ENCODE measurements at places on chromosomes 3 and 15.

DNA sequence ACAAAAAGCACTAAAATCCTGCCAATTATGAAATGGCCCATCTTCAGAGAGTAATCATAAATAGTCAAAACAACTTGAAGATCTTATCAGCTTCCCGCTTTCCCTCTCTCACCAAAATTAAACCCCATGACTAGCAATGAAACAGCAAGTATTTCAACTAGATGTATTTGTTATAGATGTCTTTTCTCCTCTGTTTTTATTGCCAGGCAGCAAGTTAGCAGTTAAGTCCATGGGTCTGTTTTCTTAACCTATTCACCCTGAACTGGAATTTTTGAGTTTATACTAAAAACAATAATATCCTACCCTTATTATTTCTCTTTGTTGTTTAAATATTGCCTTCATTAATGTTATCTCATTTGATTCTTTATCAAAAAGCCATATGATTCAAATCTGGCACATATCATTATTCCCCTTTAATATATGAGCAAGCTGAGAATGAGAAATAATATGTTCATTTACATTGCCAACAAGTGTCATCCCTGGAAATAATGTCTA is 23.3 kb downstream of the AQP9 start:
- DNase-seq: no peak

- DNase-seq: no peak
Observed at GRCh38 chr3:161607056-161607455, 110.4 kb downstream of the OTOL1 start.

GRCh38 chr3:73784686-73785392 is 160.1 kb upstream of the PDZRN3 start:
- no peak for DNase-seq

DNA sequence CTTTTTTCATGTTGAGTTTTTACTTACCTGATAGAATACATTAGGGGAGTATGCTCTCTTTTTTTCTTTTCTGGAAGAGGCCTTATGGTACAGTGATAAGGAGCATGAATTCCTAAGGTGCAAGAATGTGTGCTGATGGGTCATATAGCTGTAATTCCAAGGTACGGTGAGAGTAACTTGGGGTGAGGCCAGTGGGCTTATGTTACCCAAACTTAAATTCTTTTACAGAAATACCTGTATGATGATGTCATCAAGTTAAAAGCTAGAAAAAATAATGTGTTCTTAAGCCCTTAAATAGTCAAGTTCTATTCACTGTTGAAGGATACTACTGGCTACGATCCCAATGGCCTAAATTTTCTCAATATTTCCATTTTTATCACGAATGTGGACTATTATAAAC is 111.2 kb downstream of the GMPS start:
- DNase-seq: no peak

- no peak for DNase-seq
Observed at GRCh38 chr3:46612324-46612723, at the start of gene FAM240A. FAM240A (plus strand) TSS chr3:46612525; CDS start chr3:46612684, 159 bp downstream.

DNA sequence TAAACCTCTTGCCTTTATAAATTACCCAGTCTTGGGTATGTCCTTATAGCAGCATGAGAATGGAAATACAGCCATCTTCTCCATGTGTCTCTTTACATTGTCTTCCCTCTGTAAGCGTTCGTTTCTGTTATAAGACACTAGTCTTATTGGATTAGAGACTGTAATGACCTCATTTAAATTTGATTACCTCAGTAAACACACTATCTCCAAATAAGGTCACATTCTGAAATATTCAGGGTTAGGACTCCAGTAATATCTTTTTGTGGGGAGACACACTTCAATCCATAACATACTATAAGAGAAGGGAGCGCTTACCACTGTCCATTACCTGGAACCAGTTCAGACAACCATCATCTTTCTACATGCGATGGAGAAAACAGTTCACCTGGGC is 34.3 kb upstream of the CD47 start:
- no peak for DNase-seq

- no peak for DNase-seq
Observed at GRCh38 chr3:185549122-185549521, 3.3 kb downstream of the LIPH start.

DNA sequence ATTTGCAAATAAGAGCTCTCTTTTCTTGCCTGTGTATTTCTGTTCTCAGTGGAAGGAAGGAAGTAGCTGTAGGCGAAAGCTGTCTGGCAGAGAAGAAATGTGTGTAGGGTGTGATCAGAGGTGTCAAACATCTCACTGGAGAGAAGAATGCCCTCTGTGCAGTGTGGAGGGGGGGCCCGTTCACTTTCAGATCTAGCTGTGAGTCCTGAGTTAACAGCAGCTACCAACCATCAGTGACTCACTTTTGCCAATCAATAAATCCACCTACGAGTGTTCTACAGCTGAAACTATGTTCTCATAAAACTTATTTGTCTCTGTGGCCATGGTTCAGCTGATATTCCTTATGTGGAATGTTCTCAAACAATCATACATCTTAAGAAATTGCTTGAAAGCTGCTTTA is 103.7 kb downstream of the FRMD4B start:
- no peak for DNase-seq

DNA sequence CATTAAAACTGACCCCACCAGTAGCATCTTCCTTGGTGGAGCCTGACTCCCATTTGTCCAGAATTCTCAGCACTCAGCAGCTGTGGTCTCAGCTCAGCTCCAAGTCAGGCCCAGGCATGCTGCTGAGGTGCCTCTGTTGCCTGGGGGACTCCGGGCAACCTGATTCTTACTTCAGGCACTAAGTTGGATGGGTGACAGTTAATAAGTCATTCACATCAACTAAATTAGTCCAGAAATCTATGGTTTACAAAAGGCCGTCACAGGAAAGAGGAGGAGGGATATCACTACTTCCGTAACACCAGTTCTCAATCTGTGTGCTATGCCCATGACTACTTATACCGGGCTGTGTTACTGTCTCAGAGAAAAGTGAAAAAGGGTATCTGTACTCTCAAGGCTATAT is 310.2 kb downstream of the SATB1 start:
- no peak for DNase-seq

DNA sequence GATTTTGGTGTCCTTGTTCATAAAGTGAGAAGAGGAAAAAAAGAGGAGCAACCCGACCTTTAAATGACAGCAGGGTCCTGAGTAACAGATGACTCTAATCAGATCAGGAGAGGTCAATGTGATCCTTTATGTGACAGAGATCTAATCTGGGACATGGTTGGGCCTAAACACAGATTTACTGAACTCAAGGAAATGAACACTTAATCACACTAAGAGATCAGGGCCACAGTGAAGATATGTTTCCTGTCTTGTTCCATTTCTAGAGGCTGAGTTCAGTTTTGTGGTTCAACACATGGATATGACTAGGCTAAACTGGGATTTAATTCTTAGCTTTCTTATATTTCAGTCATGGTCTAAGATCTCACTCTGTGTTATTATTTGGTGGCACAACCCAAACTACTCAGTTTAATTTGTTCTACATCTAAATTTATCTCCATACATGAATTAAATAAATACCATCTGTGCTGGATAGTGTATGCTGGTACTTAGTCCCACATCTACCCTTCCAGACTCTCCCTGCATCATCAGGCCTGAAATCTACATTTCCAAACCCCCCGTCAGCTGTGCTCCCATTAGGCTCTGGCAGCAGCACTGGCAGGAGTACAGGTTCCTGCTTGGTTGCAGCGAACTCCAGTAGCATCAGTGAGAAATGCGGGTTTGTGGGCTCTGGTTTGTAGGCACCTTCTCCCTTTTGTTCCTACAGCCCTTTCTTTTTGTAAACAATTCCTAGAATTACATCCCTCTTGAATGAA is 22.6 kb downstream of the SFMBT1 start:
- no peak for DNase-seq

DNA sequence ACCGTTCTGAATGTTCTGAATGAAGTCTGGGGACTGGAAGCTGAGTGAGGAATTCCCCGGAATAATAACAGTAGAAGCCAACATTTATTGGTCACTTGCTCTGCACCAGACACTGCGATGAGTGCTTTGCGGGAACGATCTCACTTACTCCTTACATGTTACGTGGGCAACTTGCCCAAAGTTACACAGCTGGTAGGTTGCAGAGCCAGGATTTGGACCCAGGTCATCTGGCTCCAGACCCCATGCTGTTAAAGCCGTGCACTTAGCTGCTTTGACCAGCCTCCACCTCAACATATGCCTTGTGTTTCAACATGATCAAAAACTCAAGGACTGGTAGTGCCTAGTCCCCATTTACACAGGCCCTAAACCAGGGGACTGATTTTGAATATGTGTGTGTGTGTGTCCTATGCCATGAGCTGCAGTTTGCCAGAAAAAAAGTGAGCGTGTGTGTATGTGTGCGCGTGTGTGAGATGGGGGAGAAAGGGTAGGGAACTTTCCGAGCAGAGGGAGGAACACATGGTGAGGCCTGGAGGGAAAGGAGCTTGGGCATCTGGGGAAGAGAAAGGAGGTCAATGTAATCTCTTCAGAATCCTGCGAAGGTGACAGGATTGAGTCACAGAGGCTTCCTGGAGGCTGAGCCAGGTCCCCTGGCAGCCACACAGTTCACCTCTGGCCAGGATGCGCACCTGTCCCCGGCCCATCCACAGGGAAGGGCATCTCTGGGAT is 28.9 kb downstream of the LINGO1 start:
- DNase-seq: no peak

GRCh38 chr15:90807074-90807785 is 61.2 kb upstream of the FURIN start:
- DNase-seq: no peak

- DNase-seq: no peak
Observed at GRCh38 chr3:40397129-40397528, 10.1 kb downstream of the ENTPD3 start.
